ENCODE measurements at places on chromosomes 2 and 18.

DNA sequence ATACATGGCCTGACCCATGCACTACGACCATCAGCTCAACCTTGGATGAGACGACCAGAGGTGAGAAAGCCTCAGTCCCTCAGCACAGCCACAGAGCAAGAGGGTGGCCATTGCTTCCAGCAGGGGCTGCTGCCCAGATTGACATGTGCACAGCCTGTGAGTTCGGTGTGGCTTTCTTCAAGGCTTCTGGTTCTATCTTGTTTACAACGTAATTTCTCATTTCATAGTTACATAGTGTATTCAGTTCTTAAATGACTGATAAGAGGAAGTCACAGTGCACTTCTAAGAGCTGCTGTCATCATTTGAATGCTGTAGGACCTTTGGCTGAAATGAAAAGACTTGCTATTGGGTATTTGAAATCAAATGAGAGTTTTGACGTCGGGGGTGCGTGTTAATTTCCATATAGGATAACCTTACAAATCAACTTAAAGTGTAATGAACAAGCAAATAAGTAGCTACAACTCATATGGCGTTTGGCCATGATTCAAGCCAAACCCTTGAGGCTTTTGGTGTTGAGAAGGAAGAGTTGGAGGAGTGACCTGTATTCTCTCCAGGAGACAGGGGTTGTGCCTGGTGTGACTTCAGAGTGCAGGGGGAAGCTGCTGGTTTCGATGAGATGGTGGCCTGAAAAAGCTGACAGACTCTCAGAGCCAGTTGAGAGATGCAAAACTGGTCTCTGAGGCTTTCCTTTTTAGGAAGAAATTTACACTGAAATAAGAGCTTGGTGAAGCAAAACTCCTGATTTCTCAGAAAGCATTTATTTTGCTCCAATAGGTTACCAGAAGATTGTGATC is 51.0 kb downstream of the TSHZ1 start:
- DNase-seq: no peak

DNA sequence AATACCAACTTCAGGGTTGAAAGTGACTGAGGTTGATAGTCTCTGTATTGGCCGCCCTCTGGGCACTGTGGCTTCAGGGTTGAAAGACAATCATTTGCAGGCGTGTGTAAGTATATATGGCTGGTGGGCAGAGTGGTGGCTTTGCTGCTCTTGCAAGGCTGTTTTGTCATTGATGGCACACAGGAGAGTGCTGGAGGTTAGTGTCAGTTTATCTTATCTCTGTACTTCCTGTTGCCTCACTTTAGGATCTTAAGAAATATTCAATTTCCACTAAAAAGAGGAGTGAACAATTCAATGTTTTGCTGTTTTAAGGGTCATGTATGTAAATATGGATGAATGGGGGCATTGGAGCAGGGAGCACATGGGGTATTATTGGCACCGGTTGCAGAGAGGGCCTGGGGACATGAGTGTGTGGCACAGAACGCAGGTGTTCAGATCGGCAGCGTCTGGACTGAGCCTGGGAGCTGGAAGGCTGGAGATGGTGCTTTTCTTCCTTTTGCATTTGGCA is 51.5 kb downstream of the NCK2 start:
- no peak for DNase-seq

DNA sequence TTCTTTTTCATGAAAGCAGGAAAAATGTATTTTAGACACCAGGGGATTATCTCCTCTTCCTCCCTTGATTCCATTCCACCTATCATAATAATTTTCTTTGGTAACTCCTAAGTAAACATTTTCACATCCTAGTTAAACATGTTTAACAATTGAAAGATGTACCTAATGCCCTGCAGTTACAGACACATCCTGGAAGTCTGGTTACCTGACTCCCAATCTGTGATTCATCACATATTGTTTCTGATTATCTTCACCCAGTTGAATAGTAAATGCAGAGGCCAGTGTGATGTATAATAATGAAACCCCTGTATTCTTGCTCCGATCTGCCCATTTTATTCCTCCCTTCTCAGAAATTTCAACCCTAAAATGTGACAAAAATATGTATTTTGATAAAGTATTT is 1237.6 kb upstream of the LRRTM1 start:
- DNase-seq: no peak

- DNase-seq: no peak
Measured at GRCh38 chr2:73243884-73244570, 9.9 kb downstream of the CCT7 start.

DNA sequence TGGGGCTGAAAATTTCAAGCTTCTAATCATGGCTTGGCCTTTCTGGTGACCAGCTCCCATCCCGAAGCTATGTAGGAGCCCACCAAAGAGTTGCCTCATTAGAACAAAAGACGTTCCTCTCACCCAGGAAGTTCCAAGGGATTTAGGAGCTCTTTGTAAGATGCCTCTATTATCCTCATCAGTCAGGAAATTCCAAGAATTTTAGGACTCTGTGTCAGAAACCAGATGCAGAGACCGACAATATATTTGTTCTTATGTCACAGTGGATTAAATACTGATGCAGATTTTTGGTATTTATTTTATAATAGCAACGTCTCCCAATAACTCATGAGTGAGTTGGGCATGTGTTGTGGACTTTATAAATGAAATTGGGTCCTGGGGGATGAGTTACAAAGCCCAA is 91.8 kb upstream of the SKOR2 start:
- DNase-seq: no peak

DNA sequence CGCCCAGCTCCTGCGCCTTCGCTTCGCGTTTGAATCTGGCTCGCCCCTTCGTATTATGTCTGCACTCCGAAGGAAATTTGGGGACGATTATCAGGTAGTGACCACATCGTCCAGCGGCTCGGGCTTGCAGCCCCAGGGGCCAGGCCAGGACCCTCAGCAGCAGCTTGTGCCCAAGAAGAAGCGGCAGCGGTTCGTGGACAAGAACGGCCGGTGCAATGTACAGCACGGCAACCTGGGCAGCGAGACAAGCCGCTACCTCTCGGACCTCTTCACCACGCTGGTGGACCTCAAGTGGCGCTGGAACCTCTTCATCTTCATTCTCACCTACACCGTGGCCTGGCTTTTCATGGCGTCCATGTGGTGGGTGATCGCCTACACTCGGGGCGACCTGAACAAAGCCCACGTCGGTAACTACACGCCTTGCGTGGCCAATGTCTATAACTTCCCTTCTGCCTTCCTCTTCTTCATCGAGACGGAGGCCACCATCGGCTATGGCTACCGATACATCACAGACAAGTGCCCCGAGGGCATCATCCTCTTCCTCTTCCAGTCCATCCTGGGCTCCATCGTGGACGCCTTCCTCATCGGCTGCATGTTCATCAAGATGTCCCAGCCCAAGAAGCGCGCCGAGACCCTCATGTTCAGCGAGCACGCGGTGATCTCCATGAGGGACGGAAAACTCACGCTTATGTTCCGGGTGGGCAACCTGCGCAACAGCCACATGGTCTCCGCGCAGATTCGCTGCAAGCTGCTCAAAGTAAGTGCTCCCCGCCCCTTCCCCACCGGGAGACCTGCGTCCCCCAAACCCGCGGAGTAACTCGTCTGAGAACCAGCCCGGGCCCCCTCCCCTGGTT is 453 bp downstream of the KCNJ3 start:
- DNase-seq: no peak

GRCh38 chr2:164773635-164774034 is 68.0 kb downstream of the COBLL1 start:
- no peak for DNase-seq

Measured in stimulated activated CD4-positive, alpha-beta T cell treated with anti-CD3 and anti-CD28 coated beads, Interleukin-1b, Interleukin-23, amount 100 ng/mL, for 24 hours (primary cell).